Activated CD4-positive, alpha-beta T cell treated with anti-CD3 and anti-CD28 coated beads, Interleukin-2, amount 10 ng/mL, durations not matched to agents 7 days and 5 days (primary cell): ENCODE measurements at places on chromosomes 1 and 21.

GRCh38 chr1:215719552-215719951, 152.4 kb downstream of the KCTD3 start:
- DNase-seq = no peak

DNA sequence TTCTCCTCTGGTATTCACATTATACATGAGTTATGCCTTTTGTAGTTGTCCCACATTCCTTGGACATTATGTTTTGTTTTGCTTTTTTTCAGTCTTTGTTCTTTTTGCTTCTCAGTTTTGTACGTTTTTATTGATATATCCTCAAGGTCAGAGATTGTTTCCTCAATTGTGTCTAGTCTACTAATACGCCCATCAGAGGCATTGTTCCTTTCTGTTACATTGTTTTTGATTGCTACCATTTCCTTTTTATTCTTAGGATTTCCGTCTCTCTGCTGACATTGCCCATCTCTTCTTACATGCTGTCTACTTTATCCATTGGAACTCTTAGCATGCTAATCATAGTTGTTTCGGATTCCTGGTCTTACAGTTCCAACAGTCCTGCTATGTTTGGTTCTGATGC, 27.8 kb upstream of the MPC2 start:
- no peak for DNase-seq

DNA sequence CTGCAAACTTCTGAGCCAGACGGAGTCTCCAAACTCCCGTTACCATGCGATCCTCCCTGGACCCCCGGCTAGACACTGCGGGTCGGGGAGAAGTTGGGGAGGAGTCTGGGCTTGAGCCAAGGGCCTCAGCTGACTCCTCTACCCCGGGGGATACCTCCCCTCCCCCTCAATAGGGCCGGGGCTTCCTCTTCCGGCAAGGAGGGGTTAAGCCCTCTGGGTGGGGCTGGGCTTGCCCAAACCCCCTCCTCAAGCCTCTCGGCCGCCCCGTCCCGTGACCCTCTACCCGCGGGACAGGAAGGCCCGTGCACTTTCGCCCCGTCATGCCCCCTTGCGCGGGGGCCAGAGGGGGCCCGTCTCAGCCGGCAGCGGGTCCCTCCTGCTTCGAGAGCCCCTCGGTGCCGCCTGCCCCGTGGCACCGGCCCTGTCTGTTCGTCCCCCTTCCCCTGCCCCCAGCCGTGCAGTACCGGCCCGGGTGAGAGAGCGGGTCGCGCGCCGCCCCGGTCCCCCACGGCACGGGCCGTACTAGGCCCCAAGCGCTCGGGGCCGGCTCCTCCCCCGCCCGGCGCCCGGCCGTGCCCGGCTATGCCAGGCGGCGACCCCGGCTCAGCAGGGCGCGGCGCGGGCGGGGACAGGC, 652 bp downstream of the ARL8A start:
- peak; percentile 41 for DNase-seq

- no peak for DNase-seq
Observed at GRCh38 chr21:39209334-39209688, 26.1 kb upstream of the PSMG1 start.

GRCh38 chr21:41091616-41092015, 76.3 kb upstream of the BACE2 start:
- DNase-seq = no peak

- DNase-seq = no peak
Observed at GRCh38 chr1:228359613-228360532, 46.8 kb downstream of the TRIM11 start.
